SK-N-DZ (cell line): ENCODE measurements at places on chromosomes 6 and 20.

GRCh38 chr6:131685266-131685780 is 15.9 kb downstream of the OR2A4 start:
- DNase-seq: no peak

DNA sequence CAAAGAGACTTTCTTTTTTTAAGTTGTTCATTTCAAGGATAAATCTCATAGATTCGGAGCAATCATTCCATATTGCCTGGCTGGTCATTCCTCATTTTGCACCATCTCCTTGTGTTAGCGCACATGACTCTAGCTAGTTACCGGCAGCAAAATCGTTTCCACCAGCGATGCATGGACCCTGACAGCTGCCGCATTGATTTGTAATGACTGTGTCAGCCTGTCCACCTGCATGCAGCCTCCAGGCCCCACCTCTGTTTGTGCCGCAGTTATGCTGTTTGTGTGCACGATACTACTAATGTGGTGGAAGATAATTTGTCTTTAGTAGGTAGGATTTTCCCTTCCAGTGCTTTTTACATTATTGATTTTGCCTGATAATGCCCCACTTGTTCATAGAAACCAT is 164.0 kb downstream of the TBC1D7 start:
- DNase-seq: no peak

GRCh38 chr6:152976749-152977148 is 6.1 kb downstream of the FBXO5 start:
- DNase-seq: no peak

DNA sequence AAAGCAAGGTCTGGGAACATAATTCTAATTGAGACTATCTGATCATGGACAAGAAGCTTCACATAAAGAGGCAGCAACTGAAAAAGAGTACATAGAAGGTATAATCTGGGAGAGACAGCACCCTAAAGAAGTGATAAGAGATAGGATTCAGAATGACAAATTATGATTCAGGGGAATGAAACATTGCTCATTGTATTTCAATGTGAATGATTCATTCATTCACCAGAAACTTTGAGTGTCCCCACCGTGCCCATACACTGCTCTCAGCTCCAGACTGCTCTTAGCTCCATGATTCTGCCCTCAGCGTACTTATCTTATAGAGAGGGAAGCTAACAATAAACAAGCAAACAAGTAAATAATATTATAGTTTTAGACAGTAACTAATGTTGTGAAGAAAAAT is 329.3 kb upstream of the IRAK1BP1 start:
- no peak for DNase-seq

GRCh38 chr6:118618676-118619377 is 32.6 kb downstream of the CEP85L start:
- peak; percentile 12 for DNase-seq

DNA sequence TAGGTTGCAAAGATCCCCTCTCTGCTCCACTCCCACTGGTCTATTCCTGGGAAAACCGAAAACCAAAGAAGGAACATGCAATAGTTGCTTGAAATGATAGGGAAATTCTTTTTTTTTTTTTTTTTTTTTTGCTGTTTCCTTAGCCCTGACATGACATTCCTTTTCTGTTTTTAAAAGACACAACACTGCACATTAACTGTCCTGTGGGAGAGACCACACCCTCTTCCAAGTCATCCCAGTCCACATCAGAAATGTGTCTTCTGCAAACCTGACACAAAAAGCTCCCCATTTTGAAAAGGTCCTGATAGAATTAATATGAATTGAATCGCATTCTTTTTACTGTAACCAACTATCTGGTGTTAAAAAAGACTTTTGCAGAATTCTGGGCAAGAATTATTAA is 43.4 kb upstream of the RIPOR2 start:
- DNase-seq: no peak

- DNase-seq: no peak
Observed at GRCh38 chr20:32965581-32966373, 38.5 kb downstream of the SUN5 start.

- DNase-seq: no peak
Observed at GRCh38 chr20:23086931-23087411, 847 bp upstream of the CD93 start.

GRCh38 chr6:166469426-166469961 is 86.8 kb upstream of the MPC1 start:
- DNase-seq: no peak

- DNase-seq: no peak
Observed at GRCh38 chr6:3526962-3527650, 70.3 kb upstream of the SLC22A23 start.

GRCh38 chr6:149127212-149127611 is 190.3 kb upstream of the TAB2 start:
- no peak for DNase-seq

DNA sequence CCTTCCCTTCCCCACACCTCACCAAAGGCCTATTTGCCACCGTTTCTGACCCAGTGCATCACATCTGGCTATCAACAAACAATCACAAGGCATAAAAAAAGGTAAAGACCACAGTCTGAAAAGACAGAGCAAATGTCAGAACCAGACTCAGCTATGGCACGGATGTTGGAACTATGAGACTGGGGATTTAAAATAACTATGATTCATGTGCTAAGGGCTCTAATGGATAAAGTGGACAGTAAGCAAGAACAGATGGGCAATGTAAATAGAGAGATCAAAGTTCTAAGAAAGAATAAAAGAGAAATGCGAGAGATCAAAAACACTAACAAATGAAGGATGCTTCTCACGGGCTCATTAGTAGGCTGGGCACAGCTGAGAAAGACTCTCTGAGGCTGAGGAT is 99.5 kb downstream of the LAMP5 start:
- no peak for DNase-seq

DNA sequence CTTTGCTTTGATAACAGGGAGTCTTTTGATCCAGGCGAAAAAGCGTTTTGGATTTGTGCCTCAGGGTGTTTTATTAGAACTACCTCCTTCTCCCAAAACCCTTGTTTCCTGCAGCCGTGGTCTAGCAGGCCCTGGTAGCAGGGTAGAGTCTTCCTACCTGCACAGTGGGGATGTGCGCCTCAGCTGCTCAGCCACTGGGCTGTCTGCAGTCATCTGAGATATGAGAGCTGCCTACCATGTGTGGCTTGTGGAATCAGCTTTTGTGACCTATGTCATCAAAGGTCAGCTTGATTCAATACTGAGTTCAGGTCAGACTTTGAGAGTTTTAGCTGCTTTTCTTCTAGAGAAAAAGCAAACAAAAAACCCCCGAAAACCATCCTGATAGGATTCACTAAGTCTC is 279.5 kb downstream of the CLIC5 start:
- DNase-seq: no peak

DNA sequence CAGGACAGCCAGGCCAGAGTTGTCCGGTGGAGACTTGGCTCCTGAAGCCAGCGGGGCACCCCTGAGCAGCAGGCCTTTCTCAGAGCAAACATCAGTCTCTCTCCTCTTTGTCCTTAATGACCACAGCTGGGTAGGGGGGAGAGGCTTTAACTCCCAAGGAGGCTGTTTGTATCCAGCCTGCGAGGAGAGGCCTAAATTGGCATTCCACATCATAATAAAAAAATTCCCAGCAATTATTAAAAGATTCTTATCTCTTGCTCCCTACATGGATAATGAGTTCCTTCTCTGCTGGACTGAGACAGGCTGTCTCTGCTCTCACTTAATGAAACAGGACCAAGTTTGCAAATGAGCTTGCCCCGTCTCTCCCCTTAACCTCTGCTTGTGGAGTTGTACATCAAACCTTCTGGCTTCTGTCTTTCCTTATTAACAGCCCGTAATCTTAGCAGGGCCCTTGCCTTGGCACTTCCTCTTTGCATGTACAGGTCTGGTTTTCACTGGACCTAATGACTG is 838.2 kb downstream of the MAFB start:
- peak; percentile 66 for DNase-seq

- DNase-seq: no peak
Observed at GRCh38 chr6:7833751-7834070, 76.9 kb downstream of the TXNDC5 start.

DNA sequence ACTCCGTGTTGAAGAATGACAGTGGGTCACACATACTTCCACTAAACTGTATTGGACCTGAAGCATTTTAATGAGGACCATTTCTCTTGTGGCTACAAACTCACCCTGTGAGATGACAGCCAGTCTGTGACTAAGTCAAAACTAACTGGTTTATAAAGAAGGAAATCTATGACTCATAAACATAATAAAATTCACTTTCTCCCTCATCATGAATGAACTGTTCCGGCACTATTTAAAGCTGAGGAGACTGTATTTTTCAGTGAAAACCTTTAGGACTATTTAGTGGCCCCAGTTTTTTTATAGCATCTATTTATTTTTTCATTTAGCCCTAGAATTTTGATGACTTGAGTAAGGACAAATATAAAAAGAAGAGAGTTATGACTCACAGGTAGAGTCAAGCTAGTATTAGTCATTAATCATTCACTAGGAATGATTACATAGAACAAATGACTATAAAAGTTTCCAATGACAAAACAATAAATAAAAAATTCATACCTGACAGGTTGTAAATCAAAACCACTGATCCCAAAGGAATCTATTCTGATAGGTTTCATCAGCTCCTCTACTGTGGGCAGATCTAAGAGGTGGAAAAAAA is 34.2 kb downstream of the CEP162 start:
- no peak for DNase-seq

- DNase-seq: no peak
Observed at GRCh38 chr6:30761791-30762429, 17.6 kb upstream of the IER3 start.

GRCh38 chr6:135021310-135022049 is 33.1 kb downstream of the HBS1L start:
- no peak for DNase-seq

DNA sequence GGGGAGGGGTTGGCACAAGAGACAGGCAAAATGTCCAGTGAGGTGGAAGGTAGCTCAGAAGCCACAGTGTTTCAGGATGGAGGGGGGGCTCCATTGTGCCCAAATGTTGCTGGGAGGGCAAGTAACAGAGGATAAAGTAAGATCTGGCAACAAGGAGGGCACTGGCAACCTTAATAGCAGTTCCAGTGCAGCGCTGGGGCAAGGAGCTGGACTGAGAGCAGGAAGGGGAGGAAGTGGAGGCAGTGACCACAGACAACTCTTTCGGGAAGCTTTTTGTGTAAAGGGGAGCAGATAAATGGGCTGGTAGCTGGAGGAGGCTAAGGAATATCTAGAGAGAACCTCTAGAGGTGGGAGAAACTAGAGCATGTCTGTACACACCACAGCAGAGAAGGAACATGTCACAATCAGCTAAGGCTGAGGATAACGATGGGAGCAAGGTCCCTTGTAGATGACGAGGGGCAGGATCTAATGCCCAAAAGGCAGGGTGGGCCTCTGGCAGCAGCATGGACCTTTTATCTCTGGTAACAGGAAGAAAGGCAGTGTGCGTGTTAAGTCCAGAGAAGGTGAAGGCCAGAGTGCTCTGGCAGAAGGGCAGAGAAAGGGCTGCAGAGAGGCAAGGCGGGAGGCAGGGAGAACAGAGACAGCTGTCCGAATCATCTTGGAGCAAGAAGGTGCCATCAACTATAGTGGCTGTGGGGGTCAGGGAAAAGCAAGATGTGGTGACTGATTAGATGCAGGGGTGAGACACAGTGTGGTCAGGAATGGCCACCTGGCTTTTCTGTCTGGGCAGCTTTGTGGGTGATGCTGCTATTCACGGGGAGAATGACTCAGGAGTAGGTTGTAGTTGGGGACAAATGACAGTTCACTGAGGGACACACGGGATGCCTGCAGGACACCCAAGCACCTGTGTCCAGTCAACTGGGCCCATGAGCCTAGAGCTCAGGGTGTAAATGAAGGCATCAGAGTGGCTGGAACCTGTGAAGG is 17.4 kb downstream of the TMEM242 start:
- no peak for DNase-seq

DNA sequence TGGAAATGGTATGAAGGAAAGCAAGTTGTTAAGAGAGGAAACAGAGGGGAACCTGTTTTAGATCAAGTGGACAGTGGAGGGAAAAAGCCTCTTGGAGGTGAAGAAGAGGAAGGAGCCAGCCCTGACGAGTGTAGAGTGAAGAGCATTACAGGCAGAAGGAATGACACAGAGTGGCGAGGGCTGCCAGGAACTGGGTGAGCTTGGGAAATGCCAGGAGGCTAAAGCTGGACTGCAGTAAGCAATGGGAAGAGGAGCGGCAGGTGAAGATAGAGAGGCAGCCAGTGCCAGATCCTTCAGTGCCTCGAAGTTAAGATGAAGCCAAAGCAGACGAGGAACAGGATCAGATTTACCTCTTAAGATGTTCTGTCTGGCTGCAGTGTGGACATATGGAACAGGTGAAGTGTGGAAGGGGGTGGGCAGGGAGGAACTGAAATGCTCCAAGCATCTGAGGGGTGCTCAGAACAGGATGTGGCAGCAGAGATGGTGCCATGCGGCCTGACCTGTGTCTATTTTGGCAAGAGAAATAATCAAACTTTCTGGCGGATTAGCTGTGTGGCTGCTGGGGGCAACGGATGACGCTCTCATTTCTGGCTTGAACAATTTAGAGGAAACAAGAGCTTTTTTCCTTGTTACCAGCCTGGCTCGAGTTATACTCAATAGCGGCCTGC is 748.4 kb downstream of the PTPRT start:
- DNase-seq: no peak

DNA sequence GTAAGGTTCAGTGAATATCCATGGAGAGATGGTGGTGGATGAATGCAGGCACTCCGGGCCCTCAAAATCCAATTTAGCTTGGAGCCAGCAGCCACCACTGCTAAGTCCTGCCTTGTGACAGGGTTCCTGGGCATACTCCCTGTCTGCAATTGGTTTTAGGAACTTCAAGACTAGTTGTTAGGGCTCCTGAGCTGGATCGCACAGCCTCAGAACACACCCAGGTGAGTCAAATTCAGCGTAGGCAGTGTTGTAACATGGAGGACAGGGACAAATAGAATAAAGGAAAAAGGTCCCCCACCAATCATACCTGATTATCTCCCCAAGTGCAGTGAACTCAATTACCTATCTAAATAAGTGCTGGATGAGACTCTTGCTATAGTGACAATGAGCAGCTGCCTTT is 74.6 kb downstream of the PERP start:
- DNase-seq: no peak

DNA sequence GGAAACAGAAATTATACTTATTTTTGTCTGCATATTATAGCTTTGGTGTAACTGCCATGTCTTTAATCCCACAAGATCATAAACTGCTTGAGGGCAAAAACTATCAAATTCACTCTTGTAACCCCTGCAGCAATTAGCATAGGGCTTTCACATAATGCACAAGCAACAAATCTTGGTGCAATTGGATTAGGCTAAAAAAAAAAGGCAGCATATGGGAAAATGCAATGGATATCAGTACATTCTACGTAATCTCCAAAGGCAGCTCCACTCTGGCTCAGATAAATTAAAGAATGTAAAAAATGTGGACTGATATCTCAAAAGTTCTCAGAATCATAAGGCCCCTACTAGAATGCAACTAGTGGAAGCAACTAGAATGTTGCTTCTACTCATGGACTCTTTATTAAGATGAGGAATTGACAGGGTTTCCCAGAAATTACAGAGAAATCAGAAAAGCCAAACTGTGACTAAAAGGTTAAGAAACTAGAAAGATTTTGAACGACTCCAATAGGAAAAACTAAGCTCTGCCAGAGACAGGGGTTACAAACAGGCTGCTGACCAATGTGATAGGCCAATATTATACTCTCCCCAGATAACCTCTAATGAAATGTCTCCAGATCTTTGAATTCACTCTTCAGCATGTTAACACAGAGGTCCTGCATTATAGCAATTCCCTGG is 55.0 kb downstream of the FILIP1 start:
- DNase-seq: no peak
